ENCODE measurements at places on chromosomes 12 and 14.
A peak's percentile ranks its signal among the peaks of the same experiment; 100 is the strongest.

DNA sequence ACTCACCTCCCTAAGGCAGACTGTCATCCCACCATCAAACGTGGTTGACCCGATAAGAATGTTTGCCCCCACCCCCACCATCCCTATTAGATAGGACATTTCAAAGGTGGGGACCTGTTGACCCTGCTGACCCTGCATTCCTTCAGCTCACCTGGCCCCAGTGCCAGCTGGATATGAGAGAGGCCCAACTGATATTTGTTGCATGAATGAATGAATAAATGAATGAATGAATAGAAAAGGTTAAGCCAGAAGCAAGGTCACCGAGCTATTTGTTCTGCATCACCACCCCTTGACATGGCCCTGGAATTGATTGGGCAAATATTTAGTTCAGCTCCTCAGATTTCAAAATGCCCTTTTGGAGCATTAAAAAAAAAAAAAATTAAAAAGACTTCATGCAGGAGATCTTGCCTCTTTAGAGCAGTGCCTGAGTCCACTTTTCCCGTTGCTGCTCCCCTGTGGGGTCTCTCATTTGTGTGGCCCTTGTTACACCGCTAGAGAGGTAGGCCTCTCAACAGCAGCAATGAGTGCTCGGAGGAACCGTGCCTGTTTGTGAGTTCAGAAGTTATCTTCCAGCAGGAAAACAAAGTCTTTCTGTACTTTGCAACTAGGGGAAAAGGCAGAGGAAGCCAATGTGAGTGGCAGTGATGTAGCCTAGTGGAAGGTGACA is 8.5 kb upstream of the SERPINA5 start:
- DNase-seq: no peak

DNA sequence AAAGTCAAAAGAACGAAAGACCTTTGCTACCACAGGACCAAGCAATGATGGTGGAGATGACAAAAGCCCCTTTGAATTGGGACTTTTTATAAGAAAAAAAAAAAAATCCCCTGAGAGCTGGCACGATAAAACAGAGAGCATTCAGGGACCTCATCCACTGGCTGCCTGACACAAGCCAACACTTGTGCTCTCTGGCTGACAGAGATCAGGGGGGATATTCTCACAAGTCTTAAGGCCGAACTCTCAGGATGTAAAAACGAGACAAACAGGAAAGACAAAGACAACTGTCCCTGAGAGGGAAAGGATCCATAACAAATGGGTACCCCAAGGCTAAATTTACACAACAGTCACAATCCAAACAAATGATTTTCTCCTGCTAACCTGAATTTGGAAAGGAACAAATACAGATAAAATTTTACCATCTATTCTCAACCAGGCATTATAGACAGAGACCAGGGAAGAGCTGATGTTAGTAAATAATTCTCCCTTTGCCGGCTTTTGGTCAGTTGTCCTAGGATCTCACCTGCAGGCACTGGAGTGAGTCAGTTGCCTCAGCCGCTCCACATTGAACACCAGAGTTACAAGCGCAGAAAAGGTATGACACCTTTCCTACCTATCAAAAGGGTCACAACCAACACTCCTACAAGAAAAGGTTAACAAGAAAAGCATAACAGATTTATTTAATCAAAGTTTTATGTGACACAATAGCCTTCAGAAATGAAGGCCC is 37.9 kb upstream of the GARIN6 start:
- no peak for DNase-seq

GRCh38 chr14:72962829-72963312 is 36.6 kb downstream of the DCAF4 start:
- peak; percentile 71 for DNase-seq

DNA sequence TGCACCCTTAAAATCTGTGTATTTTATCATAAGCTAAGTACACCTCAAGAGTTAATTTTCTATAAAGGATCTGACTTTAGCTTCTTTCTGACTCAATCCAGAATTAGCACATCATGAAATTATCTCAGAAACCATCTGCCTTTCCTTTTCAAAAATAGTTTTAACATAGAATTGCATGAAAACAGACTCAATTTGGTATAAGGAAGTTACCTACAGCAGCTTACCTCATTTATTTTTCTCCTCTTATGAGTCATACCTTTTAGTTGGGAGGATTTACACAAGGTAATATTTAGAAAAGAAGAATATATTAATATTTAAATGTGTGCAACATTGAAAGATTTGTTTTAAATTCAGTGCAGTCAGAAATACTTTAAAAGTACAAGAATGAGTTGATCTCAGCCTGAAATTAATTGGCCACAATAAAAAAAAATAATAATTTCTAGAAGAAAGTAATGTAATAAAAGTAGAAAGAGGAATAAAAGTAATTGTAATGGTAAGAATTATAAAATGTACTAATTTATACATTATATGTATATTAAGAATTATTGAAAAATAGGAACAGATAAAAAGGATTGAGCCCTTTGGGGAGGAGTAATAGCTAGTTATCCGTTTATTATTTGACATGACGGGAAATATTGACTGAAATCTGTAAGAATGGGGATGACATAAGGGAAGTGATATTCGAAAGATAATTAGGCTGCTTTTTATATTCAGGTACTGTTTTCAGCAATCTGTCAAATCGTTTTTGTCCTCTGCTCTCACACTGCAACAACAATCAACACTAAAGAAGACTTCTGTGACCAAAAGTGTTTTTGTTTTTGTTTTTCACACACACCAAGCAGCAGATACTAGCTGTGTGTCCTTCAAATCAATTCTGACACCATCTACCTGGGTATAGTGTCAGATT is 20.5 kb downstream of the ADAM21 start:
- no peak for DNase-seq

DNA sequence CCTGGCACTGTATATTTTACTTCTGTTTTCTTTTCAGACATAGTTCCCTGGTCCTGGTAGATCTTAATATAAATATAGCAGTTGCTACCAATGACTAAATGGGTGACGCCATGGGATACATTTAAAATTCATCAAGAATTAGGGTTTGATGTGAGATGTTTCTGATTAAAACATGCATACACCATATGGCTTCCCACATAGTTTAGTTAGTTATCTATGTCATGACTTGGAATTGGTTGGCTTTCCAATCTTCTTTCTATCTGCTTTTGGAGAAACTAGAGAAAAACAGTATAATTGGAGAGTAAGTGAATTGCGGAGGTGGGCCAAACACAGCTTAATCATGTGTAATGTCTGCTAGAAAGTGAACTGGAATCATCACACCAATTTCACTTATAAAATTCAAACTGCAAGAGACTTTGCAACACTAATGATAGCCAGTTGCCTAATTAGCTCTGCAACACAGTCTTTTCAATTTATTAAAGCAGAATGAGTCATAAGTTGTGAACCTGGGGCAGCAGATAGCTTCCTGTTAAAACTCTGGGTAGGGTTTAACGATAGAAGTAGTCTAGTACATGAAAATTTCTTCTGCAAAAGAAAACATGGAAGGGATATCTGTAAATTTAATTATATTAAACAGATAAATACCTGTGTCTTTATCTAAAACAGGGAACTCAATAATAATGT is 295.2 kb downstream of the SLC16A7 start:
- DNase-seq: no peak

- DNase-seq: no peak
These were observed 125.5 kb downstream of the NT5DC3 start for GRCh38 chr12:103715494-103715893.

GRCh38 chr12:1122786-1123185 is 131.8 kb downstream of the ERC1 start:
- no peak for DNase-seq

DNA sequence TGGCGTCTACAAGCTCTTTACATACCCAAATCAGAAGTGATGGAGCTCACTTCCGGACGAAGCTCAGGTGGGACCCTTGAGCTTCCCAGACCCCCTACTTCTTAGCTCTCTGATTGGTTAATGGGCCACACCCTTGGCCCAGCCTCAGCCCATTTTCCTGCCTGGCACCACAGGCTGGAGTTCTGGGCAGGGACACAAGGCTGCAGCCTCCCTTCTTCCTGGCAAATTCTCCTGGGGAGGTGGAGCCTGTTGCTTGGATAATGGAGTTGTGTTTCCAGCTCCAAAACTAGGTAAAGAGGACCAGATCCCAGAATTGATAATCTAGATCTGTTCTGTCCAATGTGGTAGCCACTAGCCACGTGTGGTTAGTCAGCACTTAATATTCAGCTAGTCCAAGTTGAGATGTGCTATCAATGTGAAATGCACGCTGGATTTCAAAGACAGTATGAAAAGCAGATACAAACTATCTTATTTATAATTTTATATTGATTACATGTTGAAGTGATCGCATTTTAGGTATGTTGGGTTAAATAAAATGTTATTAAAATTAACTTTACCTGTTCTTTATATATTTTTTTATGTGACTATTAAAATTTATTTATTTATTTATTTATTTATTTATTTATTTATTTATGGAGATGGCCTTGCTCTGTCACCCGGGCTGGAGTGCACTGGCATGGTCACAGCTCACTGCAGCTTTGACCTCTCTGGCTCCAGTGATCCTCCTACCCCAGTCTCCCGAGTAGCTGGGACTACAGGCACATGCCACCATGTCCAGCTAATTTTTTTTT is 12.6 kb upstream of the FAIM2 start:
- DNase-seq: no peak

DNA sequence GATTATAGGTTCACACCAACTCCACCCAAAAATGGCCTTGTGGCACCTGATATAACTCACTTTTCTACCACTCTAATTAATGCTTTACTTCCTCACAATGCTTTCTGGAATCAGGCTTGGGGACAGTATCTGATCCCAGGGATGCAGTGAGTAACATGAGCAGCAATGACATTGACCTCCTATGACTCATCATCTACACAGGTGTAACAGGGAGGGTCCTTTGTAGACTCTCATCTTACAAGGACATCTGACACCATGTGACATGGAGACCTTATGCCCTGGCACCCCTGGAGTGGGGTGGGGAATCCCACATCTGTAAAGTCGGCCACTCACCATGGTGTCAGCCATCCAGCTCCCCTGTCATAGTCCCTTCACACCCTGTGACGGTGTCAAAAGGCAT is 586.4 kb downstream of the MED13L start:
- no peak for DNase-seq

DNA sequence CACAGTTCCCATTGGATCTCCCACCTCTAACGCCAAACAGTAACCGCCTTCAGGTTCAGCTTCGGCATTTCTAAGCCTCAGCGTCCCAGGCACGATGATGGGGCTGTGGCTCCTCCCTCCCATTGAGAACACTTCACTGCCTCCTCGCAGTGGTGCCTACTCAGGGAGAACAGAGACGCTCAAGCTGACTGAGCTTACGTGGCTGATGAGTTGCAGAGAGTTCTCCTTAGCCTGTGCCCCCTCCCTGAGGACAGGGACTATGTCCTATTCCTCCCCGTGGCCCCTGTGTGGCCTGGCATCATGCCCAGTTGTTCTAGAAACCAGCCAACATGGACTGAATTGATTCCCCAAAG is 87.0 kb downstream of the ITPK1 start:
- no peak for DNase-seq

DNA sequence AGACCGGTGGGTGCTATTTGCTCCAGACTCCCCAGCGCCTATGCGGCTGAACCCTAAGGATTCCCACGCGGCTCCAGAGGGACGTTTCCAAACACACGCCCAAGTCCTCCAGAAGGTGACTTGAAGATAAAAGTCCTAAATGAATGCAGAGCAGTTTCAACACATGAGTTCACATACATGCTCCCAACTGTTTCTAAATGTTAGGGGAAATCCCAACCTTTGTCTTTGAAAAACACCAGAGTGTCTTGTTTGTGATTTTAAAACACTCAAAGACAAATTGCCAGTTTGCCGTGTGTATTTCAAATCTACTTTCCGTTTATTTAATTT is 252.9 kb upstream of the SFSWAP start:
- no peak for DNase-seq

DNA sequence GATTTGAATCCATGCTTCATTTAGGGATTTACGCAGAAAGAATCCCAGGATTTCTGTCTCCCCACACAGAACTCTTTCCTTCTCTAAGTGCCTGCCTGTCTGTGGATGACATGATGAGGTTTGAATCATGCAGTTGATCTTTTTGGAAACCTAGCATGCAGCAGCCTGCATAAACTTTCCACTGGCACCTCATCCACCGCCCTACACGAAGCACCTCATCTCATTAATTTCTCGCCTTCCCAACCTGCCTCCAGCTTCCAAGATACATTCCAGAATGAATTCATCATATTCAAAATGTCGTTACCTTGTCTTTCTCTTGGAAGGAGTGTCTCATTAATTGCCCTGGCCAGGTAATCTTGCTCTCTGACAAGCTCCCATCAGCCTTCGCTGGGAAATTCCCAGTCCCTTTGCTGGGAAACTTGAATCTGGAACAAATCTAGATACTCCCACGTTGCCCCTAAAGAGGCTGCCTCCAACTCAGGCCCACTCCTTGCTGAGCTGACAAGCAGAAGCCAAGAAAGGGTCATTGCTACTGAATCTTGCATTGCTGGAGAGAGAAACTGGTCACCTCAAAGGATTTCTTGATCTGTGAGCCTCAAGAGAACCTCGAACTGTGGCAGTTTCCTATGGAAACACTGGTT is 48.2 kb downstream of the SERPINA3 start:
- no peak for DNase-seq

DNA sequence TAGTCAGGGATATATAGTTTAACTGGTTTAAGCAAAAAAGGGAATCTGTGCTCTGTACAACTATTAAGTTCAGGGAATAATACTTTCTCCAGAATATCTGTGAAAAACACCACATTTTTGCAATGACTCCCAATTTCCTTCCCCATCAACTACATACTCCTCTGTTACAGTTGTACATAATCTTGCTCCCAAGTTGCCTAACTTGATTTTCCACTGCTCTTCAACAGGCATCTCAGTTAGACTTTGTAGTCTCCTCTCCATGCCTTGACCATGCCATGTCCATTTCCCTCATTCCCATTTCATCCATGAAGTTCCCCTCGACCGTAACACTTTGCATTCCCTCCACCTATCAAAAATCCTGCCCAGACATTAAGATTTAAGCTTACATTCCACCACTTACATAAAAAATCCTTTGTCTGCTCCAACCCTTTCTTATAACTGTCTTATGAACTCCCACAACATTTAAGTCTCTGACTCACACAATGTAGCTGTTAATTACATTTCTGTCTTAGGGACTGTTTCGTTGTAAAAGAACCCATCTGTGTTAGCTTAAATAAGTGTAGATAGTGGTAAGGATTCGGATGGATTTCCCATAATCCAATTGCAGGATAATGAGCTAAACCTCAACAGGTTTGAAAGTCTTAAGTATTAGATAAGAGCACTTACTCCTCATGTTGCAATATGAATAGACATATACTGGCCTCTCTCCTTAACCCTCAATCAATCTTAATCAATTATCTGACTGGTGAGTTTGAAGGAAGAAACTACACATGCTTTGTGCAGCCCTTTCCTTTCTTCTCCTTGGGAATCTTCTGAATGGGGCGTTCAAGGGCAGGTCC is 156.5 kb downstream of the PAWR start:
- no peak for DNase-seq

DNA sequence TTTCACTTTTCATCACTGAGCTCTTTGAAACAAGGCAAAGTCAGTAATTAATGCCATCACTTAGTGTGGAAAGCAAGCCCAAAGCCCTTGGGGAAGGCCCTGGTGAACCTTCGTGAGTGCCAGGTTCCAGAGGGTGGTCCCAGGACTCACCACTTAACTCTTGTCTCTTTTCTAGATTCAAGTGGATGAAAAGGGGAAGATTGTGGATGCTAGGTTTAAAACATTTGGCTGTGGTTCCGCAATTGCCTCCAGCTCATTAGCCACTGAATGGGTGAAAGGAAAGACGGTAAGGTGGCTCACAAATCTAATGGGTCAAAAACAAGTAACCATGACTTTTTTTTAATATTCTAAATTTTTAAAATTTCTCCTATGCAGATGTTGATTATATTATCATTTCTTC is 2.8 kb downstream of the ISCU start:
- no peak for DNase-seq

GRCh38 chr12:13144266-13144828 is 40.9 kb upstream of the GSG1 start:
- no peak for DNase-seq

- DNase-seq: no peak
These were observed 1.0 kb upstream of the NAP1L1 start for GRCh38 chr12:76085520-76085868.
